GM12878 (cell line): ENCODE measurements at places on chromosomes 16 and 17. TPM values are rescaled to one million over a fixed set of nuclear protein-coding genes. Genes with fewer than 3 reads are reported as not detected.
A peak's percentile ranks its signal among the peaks of the same experiment; 100 is the strongest.

DNA sequence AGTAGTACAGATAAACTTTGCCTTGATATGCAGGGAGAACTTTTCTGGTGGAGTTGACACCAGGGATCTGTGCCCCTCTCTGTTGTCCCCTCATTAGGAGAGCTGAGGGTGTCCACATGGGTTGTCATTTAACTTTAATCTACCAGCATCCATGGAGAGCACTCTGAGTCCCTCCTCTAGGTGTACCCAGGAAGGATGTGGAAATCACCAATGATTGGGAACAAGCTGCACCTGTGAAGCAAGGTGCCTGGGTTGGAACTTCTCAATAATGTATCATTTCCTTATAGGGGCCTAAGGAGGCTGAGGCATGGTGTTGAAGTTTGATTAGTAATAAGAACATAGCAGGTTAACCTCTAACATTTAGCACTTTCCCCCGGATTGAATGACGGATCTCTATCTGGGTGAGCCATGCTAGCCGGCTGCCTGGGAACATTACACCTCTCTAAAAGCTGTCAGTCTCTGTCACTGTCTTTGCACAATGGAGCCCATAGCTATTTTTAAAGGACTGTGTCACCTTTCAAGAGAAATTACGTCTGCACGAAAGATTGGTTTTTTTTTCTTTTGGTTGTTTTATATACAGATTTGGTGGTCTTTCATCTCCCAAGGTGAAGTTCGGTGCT lies 239.3 kb downstream of the MAF start:
- no peaks in the 10 kb centered on the region for H3K36me3 ChIP-seq
- DNase-seq, result no peak
- no peaks in the 10 kb centered on the region for H3K27me3 ChIP-seq

GRCh38 chr17:82767041-82767754 lies 15.3 kb downstream of the TBCD start:
- no peak overlapping the region for H3K27ac ChIP-seq
- no peak for DNase-seq
- H3K36me3 ChIP-seq, result peaks cover 9% of the 10 kb centered on the region
- H3K4me1 ChIP-seq, result no peaks in the 10 kb centered on the region
- H3K4me3 ChIP-seq, result no peak overlapping the region

- H3K4me1 ChIP-seq, result no peaks in the 10 kb centered on the region
- H3K36me3 ChIP-seq, result no peaks in the 10 kb centered on the region
- H3K27ac ChIP-seq, result no peak overlapping the region
These were observed 261.8 kb upstream of the CACNG5 start for GRCh38 chr17:66573078-66573477.

DNA sequence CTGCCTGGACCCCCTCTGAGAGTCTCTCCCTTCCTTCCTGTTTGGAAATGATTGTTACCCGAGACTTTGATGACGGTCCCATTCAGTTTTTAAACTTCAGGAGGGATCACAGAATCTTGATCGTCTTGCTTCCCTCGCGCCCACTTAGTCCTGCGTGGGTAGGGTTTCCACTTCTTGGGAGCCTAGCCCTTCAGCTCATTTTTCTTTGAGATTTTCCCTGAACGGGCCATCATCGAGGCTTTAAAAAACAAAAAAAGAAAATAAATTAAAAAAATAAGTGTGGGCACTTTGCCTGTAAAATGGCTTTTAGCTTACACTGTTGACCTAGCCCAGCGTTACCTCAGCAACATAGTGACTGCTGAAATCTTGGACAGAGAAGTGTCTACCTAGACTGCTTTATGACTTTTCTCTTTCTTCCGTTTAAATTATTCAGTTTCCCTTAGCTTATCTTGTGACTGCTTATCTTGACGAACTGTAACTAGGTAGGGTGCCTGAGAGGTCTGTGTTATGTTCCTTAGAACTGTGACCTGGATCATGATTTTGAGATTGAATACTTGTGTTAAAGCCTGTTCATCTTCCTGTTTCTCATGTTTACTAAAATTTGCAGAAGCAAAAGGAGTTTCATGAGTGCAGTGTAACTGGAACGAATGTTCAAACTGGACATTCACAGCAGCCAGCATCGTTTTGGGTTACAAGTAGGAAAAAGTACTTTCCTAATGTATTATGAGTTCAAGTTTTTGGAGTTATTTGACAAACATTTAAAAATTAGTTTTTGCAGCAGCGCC lies 874 bp downstream of the WWP2 start:
- H3K27me3 ChIP-seq, result no peaks in the 10 kb centered on the region
- H3K4me1 ChIP-seq, result peaks cover 6% of the 10 kb centered on the region; the same call in 1 of the 2 replicates
- H3K27ac ChIP-seq, result peak overlapping the region; percentile 83

DNA sequence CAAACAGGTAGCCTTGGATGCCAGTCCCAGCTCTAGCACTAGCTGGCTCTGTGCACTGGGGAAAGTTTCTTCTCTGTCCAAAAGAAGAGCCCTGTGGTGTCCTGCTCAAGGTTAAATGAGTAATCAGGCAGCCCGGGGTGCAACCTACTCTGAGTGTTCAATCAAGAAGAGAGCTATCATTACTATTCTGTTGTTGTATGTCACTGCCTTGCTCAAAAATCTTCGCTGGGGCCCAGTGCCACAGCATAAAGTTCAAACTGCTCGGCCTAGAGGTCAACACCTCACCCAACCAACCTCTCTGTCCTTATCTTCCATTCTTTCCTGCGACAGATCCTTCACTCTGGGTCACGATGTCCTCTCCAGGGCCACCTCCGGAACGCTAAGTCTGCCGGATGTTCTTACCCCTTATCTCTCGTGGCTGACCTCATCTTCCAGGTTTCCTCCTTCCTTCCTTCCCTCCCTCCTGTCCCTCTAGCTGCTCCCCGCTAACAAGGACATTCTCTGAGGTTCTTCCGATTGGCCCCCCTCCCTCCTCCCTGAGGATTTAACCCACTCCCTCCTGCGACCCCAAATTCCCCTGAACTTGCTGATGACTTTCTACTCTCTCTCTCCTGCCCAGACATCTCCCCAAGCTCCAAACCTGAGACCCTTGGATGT lies 4.4 kb downstream of the FDXR start:
- no peak for DNase-seq
- no peak overlapping the region for H3K4me3 ChIP-seq
- H3K36me3 ChIP-seq, result no peaks in the 10 kb centered on the region; the same call in 1 of the 2 replicates
- no peaks in the 10 kb centered on the region for H3K27me3 ChIP-seq
- H3K27ac ChIP-seq, result no peak overlapping the region

DNA sequence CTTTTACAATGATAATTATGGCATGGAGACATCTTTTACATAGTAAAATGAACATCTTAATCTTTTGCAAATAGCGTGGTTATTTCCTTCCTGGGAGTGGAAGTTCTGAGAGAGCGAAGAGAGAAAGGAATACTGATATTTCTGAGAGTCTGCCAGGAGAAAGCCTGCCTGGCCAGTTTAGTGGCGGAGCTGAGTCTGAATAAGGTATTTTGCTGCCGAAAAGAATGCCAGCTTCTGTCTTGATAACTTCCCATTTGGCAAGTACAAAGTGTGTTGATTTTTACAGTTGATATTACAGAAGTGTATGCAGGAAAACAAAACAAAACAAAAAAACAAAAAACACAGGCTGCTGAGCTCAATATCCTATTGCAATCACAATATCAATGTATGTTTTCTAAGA lies 55.9 kb downstream of the KCNJ2 start:
- H3K4me1 ChIP-seq, result no peaks in the 10 kb centered on the region
- H3K4me3 ChIP-seq, result no peak overlapping the region
- H3K27ac ChIP-seq, result no peak overlapping the region

GRCh38 chr17:79810130-79811010 lies 13.5 kb upstream of the CBX8 start:
- no peaks in the 10 kb centered on the region for H3K36me3 ChIP-seq
- peak overlapping the region; percentile 60; the same call in 1 of the 2 replicates for H3K4me3 ChIP-seq
- no peak overlapping the region for H3K27ac ChIP-seq
- peaks cover 35% of the 10 kb centered on the region for H3K27me3 ChIP-seq

DNA sequence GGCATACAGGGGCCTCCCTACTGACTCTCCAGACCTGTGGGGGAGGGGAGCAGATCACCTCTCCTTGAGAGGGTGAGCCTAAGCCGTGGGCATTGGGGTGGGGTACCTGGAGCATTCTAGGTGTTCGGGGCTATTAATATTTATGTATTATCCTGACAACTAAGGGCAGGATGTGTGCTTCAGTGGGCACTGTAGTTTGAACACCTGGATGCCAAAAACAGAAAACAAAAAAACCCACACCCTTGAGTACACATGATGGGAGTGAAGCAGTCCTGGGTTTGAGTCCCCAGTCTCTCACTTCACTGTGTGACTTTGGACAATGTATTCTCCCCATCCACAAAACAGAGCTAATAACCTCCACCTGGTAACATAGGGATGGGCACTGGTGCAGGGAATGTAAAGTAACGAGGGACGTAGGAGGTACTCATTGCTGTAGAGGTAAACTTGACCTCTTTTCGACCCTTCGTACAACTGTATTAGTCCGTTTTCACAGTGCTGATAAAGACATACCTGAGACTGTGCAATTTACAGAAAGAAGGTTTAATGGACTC lies 257.8 kb downstream of the CPPED1 start:
- no peaks in the 10 kb centered on the region for H3K36me3 ChIP-seq
- DNase-seq, result peak; percentile 57
- no peaks in the 10 kb centered on the region for H3K27me3 ChIP-seq
- H3K4me1 ChIP-seq, result peaks cover 74% of the 10 kb centered on the region

DNA sequence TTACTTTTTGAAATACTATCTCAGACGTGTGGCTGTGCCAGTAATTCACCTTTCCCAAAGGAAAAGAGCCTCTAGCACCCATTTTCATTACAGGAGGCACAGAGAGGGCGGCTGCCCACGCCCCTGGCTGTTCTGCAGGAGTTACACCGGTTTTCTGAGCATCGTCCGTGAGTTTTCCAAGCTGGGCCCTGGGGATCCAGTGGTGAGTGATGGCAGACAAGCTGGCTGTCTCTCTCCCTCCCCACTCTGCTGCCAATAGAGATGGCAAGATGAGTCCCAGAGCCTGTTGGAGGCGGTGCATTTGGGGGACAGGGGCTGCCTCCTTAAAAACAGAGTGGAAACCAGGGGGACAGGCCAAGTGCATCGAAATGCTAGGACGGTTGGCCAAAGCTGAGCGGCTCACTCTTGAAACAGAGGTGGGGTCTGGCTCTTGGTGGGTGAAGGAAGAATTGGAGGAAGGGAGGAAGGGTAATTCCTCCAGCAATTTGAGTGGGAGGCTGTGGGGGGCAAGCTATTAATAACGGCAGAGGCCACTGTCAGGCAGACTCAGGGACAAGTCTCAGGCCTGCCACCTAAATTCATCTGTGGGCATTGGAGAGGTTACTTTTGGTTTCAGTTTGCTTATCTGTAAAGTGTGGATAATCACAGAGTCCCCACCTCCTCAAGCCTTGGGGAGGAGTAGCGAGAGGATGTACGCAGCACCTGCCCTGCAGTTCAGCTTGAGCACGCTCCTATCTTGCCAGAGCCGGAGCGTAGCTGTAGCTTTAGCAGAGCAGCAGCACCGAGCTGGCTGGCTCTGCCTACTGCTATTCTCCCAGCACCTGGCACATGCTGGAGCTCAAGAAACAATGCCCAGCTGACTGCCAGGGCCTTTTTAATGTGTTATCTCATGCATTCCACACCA lies 7.5 kb upstream of the NOS2 start:
- peaks cover 54% of the 10 kb centered on the region for H3K4me1 ChIP-seq
- H3K36me3 ChIP-seq, result no peaks in the 10 kb centered on the region
- peak overlapping the region; percentile 40; the same call in 1 of the 2 replicates for H3K4me3 ChIP-seq
- peak; percentile 83 for DNase-seq

DNA sequence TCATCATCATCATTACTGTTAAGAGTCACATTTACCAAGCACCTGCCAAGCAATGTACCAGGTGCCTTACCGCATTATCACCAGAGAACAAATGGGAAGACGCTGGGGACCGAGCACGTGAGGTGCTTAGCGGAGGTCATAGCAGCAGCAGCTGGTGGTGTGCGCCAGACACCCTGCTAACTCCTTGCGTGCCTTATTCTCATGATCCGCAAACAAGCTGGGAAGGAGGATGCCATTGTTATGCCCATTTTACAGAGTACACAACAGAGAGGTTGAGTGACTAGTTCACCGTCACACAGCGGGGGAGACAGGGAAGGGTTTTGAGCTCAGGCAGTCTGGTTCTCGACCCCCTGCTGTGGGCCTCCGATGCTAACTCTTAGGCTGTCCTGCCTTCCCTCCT lies 7.3 kb downstream of the ATP2A3 start:
- peaks cover 9% of the 10 kb centered on the region; the same call in 1 of the 2 replicates for H3K36me3 ChIP-seq
- no peak overlapping the region for H3K4me3 ChIP-seq
- no peak for DNase-seq
- H3K4me1 ChIP-seq, result peaks cover 22% of the 10 kb centered on the region

DNA sequence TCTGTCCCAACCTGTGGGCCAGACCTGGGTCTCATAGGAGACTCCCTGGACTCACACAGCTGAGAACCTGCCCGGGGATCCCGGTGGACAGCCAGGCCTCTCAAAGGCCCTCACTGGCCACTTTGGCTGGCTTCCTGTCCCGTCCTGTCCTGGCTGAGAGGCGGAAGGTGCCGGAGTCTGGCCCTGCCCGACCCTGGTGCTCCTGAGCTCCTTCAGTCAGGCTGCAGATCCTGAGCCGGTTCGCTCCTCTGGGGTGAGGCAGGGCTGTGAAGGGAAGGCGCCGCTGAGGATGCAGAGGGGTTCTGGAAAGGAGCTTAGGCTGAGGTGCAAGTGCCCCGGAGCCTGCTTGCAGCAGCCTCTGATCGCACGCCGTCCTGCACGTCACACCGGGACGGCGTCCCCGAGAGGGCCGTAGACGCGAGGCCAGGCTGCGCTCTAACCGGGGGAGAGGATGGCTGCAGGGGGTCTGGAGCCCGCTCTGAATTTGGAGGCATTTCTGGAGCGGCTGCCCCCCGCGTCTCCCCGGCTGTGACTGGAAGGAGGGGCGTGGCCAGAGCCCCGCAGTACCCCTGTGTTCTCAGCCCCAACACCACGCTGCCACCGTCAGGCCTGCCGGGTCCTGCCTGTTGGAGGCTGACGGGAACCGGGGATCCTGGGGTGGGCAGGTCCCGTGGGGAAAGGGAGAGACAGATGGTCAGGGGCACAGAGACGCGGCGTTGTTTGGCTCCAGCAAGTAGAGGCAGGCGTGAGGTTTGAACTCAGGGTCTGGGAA lies 4.1 kb downstream of the HGS start:
- H3K27ac ChIP-seq, result no peak overlapping the region
- H3K36me3 ChIP-seq, result peaks cover 37% of the 10 kb centered on the region
- H3K4me1 ChIP-seq, result peaks cover 11% of the 10 kb centered on the region
- DNase-seq, result no peak

DNA sequence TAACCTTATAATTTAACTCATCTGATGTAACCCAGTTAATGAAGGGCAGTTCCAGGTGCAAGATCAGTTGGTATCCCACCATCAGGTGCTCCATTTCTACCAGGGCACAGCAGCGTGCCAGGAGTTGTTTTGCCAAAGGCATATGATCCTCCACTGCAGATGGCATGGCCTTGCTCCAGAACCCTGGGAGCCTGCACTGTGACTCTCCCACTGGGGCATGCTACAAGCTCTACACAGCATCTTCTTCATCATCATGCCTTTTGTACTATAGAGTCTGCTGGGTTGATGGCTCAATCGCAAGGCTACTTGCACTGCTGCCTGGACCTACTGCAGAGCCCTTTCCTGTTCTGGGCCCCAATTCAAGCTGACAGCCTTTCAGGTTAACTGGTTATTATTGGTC lies 11.3 kb upstream of the MAPT start:
- no peaks in the 10 kb centered on the region for H3K4me1 ChIP-seq
- H3K36me3 ChIP-seq, result no peaks in the 10 kb centered on the region
- H3K4me3 ChIP-seq, result no peak overlapping the region
- H3K27me3 ChIP-seq, result no peaks in the 10 kb centered on the region; the same call in 1 of the 2 replicates

Gene ACSM3
- total RNA-seq, result 4.4 and 7.1 TPM in 2 replicates
